ENCODE measurements at places on chromosomes 13 and 19. TPM values are rescaled to one million over a fixed set of nuclear protein-coding genes. Genes with fewer than 3 reads are reported as not detected.

- no peak for DNase-seq
Measured at GRCh38 chr13:22311734-22312404, 641.0 kb downstream of the FGF9 start.

DNA sequence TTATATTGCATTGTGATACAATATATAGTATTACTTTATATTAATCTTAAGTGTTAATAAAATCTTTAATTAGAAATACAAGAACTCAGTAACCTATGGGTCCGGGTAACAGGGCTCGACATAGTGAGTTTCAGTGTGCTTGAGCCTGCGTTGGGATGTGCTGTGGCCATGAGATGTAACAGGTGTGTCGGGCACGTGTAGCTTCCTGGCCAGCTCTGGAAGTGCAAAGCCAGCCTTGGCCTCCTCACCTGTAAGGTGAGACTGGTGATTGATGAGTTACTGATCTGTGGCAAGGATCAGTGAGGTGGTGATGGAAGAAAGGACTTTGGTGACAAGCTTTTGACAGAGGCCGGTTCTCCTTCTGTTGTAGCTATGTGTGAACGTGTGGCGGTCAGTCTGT is 19.2 kb downstream of the ATP4B start:
- DNase-seq: no peak

- no peak for DNase-seq
Measured at GRCh38 chr19:17748884-17749638, 2.2 kb upstream of the FCHO1 start.

ZNF730 gene
- 3.5 TPM for total RNA-seq

GRCh38 chr13:37910790-37911189 is 41.2 kb upstream of the TRPC4 start:
- DNase-seq: no peak

GRCh38 chr19:14446336-14447036 is 13.4 kb downstream of the PKN1 start:
- no peak for DNase-seq

LILRB1 gene
- total RNA-seq: 0.93 TPM

GRCh38 chr19:13313875-13314274 is 163.7 kb downstream of the IER2 start:
- DNase-seq: no peak

UGGT2 gene
- 62.6 TPM for total RNA-seq

FDX2 gene
- 35.7 TPM for total RNA-seq

DNA sequence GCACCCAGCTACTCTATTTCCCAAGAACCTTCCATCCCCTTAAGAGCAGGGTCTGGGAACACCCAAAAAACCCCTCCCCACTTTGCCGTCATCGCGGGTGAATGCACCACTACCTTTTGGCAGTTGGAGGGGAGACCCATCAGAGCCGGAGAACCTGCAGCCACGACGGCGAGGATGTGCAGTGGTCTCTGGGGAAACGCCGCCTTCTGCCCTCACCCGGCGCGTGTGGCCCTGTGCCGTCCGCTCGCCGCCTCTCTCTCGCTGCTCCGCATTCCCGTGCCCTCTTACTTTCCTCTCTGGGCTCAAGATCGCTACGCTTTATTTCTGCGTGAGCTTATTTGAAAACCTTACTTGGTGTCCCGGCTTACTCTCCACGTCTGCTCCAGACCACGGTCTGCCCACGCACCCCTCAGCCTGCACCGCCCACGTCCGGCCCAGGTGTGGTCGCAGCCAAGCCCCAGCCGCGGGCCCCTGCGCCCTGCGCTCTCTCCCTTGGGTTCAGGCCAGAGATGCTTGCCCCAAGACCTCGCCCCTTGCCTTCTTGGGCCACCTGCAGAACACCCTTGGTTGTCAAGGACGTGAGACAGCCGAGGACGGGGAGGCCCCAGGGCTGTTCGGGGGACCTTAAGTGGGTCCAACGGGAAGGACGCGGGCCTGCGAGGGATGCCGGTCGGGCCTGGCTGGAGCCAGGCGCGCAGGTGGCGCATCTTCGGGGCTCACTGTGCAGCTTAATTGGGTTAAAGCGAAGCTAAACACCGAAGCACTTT is 2.0 kb upstream of the MAB21L1 start:
- DNase-seq: no peak

KIR3DL2 gene
- total RNA-seq: not detected

ZNF415 gene
- total RNA-seq: 63.8 TPM

PALM gene
- total RNA-seq: 47.8 TPM

KLK14 gene
- 0.63 TPM for total RNA-seq

- peak; percentile 85 for DNase-seq
Measured at GRCh38 chr19:1220976-1221903, 15.7 kb downstream of the STK11 start.

RBM42 gene
- total RNA-seq: 109 TPM

AMH gene
- 180 TPM for total RNA-seq

DNA sequence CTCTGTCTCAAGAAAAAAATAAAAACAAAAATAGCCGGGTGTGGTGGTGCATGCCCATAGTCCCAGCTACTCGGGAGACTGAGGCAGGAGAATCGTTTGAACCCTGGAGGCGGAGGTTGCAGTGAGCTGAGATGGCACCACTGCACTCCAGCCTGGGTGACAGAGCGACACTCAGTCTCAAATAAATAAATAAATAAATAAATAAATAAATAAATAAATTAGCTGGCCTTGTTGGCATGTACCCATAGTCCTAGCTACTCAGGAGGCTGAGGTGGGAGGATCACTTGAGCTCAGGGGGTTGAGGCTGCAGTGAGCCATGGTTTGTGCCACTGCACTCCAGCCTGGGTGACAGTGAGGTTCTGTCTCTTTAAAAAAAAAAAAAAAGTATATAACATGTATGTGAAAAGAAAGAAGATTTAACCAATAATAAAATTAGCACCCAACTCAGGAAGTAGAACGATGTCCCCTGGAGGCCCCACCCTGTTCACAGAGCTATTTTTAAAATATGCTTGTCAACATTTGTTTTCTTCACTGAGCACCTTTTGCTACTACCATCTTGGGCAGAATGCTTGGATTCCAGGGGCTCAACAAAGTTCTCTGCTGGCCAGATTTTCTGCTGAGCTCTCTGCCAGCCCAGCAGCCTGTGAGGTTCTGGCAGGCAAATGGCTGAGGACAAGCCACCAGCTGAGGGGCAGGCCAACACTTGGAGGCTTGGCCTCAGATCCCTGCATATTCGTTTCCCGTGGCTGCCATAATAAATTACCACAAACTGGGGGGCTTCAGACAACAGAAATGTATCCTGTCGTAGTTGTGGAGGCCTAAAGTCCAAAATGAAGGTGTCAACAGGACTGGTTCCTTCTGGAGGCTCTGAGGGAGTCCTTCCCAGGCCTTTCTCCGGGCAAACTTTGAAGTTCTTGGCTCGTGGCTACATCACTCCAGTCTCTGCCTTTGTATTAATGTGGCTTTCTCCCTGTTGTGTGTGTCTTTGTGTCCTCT is 5.2 kb downstream of the SLC25A42 start:
- no peak for DNase-seq

LRFN3 gene
- 31.7 TPM for total RNA-seq

- no peak for DNase-seq
Measured at GRCh38 chr13:99307648-99308339, 595 bp upstream of the GPR183 start.

DNA sequence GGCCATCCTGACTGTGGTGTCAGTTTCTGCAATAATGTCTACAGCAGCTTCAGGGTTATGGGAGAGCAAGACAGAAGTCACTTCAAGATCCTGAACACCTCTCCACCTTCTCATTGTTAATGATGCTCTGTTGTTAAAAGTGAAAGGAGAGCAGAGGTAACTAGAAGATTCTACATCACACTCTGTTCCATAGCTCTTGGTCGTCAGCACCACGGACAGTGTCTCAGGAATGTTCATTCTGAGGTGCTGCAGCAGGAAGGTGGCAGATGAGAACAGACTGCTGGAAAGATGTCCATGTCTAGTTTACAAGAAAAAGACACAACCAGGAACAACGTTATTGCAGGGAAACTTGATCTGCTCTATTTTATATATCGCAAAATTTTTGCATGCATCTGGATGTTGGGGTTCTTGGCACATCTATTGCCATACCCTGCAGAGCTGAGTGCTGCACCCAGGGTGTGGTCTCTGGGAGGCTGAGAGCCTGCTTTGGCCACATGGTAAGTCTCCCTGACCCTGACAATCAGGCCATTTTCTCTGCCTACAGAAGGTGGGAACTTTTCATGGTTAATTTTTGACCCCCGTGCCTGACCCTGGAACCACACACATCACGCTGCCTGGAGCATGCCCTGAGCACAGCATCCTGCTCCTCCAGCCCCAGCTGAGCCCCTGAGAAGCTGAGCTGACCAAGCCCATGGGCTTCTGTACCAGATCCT is 12.7 kb downstream of the CEACAM21 start:
- peak; percentile 39 for DNase-seq

GRCh38 chr19:41774515-41774980 is 19.2 kb downstream of the CEACAM6 start:
- no peak for DNase-seq

- peak; percentile 10 for DNase-seq
Measured at GRCh38 chr13:113930671-113931637, 42.9 kb downstream of the C13orf46 start.

RASGRP4 gene
- total RNA-seq: 0.71 TPM

GJB2 gene
- 3.1 TPM for total RNA-seq

DNA sequence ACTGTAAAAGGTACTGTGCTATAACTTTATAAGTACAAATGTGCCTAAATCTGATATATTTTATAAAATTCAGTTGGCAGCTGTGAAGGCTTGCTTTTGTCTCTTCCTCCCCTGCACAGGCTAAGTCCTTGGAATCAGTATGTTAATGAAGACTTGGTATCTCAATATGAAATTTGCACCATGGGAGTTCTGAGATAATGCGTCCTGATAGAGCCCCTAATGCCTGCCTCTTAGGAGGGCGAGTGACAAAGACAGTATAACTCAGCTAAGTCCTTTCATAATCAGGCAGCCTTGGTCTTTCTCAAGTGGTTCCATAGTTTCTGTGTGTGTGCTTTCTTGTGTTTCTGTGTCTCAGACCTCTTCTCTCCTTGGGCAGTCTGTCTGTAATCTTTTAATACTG is 14.7 kb downstream of the LRCH1 start:
- DNase-seq: no peak

TEKTIP1 gene
- total RNA-seq: 55.9 TPM

DNA sequence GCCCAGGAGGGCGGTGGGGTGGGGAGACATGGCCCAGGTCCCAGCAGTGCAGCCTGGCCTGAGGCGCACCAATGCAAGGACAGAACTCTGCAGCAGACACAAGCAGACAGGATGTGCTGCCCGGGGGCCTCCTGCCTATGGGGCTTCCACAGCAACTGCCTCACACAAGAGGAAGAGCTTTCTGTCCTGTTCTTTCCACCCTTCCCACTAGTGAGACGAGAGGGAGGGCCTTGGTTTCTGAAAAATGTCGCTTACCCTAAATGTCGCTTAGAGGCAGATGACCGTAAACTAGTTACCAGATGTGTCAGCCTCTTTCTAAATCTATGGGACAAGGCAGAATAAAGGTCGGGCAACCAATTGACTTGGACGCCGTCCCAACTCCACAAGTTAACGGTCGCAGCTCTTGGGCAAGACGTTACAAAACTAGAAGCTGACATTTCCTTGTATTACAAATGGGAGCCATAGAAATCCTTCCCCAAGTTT is at the start of gene LAIR1:
LAIR1 (minus strand) TSS at position 157 of the 483 bp plus-strand sequence; CDS start at position 30, 127 bp downstream.
- no peak for DNase-seq

- DNase-seq: no peak
Measured at GRCh38 chr19:3895788-3896187, 15.3 kb downstream of the ATCAY start.

DNA sequence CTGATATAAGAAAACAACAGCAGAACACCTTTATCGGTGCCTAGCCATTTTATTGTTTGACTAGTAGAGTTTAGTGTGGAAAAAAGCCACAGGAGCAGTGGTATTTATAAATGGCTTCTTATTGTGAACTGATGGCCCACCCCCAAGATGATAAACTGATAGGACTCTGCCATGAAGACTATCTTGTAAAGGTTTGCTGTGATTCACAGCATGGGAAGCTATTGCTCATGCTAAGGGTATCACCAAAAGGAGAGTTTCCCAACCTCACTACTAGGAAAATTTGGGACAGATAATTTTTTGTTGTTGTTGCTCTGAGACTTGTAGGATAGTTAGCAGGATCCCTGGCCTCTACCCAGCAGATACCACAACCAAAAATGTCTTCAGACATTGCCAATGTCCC is 12.0 kb upstream of the SLC7A1 start:
- no peak for DNase-seq

- DNase-seq: no peak
Measured at GRCh38 chr19:29525901-29526729, at the start of gene VSTM2B. VSTM2B (plus strand) TSS chr19:29525994; CDS start chr19:29526584, 590 bp downstream.

GRCh38 chr13:44267980-44268379 is 105.6 kb upstream of the SERP2 start:
- DNase-seq: no peak

GRCh38 chr19:32150605-32151004 is 194.8 kb upstream of the ZNF507 start:
- DNase-seq: no peak

DNA sequence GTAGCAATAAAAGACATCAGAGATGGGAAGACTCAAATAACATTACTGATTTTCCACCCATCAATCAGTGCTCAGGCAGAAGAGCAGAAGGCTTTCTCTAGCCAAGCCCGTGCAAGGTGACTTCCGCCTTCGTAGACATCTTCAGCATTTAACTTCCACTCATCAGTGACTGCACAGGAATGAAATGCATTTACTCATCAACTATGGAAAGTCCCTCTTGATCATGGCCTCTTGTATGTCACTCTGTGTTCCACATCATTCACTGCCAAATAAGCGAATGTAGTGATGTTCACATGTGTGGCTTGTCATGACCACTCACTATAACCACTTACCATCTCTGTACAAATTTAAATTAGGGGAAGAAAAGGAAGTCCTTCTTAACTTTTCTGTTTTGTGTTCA is 49.4 kb downstream of the SACS start:
- no peak for DNase-seq

ARRDC5 gene
- 8.7 TPM for total RNA-seq

GRCh38 chr19:43316591-43317319 is 36.7 kb upstream of the CD177 start:
- peak; percentile 67 for DNase-seq
